ENCODE measurements at places on chromosomes 11 and 22.

DNA sequence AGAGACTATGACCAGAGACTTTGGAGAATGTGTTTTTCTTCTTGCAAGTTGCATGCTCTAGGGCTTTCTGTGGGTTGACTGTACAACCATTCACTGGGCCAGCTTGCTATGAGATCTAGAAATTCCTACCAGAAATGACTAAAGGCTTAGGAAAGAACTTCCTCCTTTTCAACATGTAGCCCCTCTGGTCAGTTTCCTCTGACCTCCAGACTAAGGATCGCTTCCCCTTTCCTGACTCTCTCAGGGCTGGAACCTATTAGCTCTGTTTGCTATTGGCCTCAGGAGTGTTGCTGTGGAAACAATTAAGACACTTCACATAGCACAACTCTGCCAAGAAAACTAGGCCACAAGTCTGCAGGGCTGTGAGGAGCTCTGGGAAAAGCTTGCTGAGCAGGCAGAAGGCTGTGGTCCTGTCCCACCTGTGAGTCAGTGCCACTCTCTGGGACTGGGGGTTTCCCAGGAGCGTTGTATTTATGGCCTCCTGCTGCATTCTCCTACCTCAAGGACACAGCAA, 10.7 kb downstream of the CRY2 start:
- H3K36me3 ChIP-seq = peaks cover 65% of the 10 kb centered on the region
- H3K27ac ChIP-seq = no peak overlapping the region
- DNase-seq = no peak
- H3K27me3 ChIP-seq = no peaks in the 10 kb centered on the region

DNA sequence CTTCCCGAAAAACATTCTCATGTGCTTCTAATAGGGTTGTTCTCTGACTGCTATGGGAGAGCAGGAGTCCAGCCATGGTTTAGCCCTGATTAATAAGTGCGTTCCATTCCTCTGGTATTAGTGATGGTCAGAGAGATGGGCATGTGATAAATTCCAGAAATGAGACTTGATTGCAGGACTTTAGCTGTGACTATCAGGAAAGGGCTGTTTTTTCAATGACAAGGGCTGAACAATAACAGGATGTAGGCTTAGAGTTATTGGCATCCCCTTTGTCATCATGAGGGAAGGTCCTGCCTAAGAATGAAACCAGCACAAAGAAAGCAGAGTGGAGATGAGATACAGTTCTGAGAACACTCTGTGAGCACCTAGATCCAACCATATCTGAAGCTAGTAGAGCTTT, 494.6 kb downstream of the MIAT start:
- H3K36me3 ChIP-seq = no peaks in the 10 kb centered on the region
- peaks cover 27% of the 10 kb centered on the region for H3K27me3 ChIP-seq
- no peak overlapping the region for H3K27ac ChIP-seq
- H3K4me1 ChIP-seq = no peaks in the 10 kb centered on the region

- H3K36me3 ChIP-seq = no peaks in the 10 kb centered on the region
- no peak overlapping the region for H3K27ac ChIP-seq
Measured at GRCh38 chr11:71109186-71109585, 143.2 kb downstream of the SHANK2 start.

GRCh38 chr11:100925935-100926334, 203.7 kb downstream of the PGR start:
- H3K4me1 ChIP-seq = no peaks in the 10 kb centered on the region
- H3K27ac ChIP-seq = no peak overlapping the region
- H3K36me3 ChIP-seq = no peaks in the 10 kb centered on the region
- DNase-seq = no peak
- H3K4me3 ChIP-seq = no peak overlapping the region

DNA sequence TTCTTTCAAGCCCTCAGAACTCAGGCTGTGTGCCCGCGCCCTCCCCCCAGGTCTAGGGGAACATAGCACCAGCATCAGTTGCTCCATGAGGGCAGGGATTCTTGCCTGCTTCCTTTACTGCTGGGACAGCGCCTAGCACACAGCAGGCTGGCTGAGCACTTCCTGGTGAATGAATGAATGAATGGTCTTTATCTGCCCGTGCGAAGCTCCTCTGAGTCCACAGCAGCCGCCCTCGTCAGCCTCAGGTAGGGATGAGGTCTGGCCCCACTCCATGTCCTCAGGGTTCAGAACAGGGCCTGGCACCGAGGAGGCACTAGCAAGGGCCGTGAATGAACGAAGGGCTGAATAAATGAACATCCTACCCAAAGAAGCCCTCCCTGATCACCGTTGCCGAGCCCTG, 27.3 kb downstream of the ARRB1 start:
- no peaks in the 10 kb centered on the region for H3K27me3 ChIP-seq
- peak overlapping the region; percentile 12 for H3K27ac ChIP-seq
- no peak overlapping the region for H3K4me3 ChIP-seq
- peaks cover 6% of the 10 kb centered on the region for H3K36me3 ChIP-seq
- peaks cover 22% of the 10 kb centered on the region for H3K4me1 ChIP-seq

GRCh38 chr11:118834427-118835028, 43.6 kb upstream of the DDX6 start:
- H3K27me3 ChIP-seq = no peaks in the 10 kb centered on the region
- H3K36me3 ChIP-seq = no peaks in the 10 kb centered on the region
- H3K4me3 ChIP-seq = peak overlapping the region; percentile 52
- peak overlapping the region; percentile 81 for H3K27ac ChIP-seq
- DNase-seq = no peak

DNA sequence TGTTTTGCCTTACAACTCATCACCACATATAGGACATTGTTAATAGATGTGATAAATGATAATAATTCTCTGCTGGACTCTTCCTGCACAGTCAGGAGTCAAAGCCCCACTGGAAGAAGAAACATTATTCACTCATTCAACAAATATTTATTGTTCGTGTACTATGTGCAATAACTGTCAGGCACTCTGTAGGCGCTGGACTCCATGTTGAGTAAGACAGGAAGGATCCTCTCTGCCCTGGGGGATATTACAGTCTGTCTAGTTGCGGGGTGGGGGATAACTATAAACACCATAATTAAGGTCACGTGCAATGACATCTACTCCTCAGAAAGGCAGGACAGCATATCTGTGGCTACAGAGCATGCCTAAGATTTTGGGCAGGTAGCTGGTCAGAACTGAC, 281.1 kb downstream of the FAT3 start:
- H3K27ac ChIP-seq = no peak overlapping the region
- no peak overlapping the region for H3K4me3 ChIP-seq
- H3K36me3 ChIP-seq = no peaks in the 10 kb centered on the region
- H3K4me1 ChIP-seq = no peaks in the 10 kb centered on the region
- no peaks in the 10 kb centered on the region for H3K27me3 ChIP-seq

- no peak overlapping the region for H3K4me3 ChIP-seq
- peaks cover 18% of the 10 kb centered on the region for H3K27me3 ChIP-seq
- H3K36me3 ChIP-seq = no peaks in the 10 kb centered on the region
Measured at GRCh38 chr11:93573184-93573583, 30.0 kb upstream of the SMCO4 start.

GRCh38 chr11:27313157-27313821, 49.7 kb downstream of the CCDC34 start:
- no peak overlapping the region for H3K27ac ChIP-seq
- peaks cover 5% of the 10 kb centered on the region for H3K27me3 ChIP-seq
- H3K4me1 ChIP-seq = no peaks in the 10 kb centered on the region
- no peak overlapping the region for H3K4me3 ChIP-seq

- H3K4me1 ChIP-seq = peaks cover 2% of the 10 kb centered on the region
- no peak overlapping the region for H3K4me3 ChIP-seq
Measured at GRCh38 chr11:111913997-111914396, 1.5 kb downstream of the HSPB2 start.

DNA sequence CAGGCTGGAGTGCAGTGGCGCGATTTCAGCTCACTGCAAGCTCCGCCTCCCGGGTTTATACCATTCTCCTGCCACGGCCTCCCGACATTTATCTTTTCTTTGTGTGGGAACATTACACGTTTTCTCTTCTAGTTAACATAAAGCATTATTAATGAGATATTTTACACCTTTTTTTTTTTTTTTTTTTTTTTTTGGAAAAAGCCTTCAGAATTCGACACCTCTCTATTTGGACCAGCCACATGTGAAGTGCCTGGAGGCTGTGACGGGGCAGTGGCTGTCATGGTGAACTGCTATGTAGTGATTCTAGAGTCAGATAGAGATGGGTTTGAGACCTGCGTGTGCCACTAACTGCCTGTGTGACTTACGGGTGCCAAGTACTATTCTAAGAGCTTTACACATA, 64.3 kb downstream of the SMIM38 start:
- no peak for DNase-seq
- H3K36me3 ChIP-seq = no peaks in the 10 kb centered on the region
- H3K27me3 ChIP-seq = peaks cover 30% of the 10 kb centered on the region
- H3K4me1 ChIP-seq = no peaks in the 10 kb centered on the region

DNA sequence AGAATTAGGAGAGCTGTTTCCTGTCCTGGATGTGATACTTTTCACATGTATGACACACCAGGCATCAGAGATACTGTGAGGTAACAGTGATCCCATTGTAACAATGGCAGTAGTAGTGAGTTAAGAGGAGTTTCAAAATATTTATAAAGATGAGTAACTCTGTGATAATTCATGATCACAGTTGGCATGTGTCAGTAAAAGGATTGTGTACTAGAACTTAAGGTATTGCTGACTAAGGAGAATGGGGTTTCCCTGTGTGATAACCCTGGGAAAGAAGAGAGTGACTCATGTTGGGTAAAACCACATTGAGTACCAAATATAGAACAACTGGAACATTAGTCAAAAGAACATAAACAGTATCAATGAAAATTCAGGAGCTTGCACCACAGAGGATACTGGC, 22.9 kb upstream of the SLC5A1 start:
- H3K36me3 ChIP-seq = no peaks in the 10 kb centered on the region
- no peak overlapping the region for H3K27ac ChIP-seq
- H3K27me3 ChIP-seq = peaks cover 41% of the 10 kb centered on the region
- no peak overlapping the region for H3K4me3 ChIP-seq
- no peaks in the 10 kb centered on the region for H3K4me1 ChIP-seq

GRCh38 chr22:40189997-40190396, 12.3 kb downstream of the TNRC6B start:
- no peak for DNase-seq
- peaks cover 3% of the 10 kb centered on the region for H3K36me3 ChIP-seq
- H3K27ac ChIP-seq = no peak overlapping the region
- H3K27me3 ChIP-seq = no peaks in the 10 kb centered on the region
- H3K4me1 ChIP-seq = peaks cover 49% of the 10 kb centered on the region

GRCh38 chr11:72039856-72040401, 40.4 kb downstream of the NUMA1 start:
- no peaks in the 10 kb centered on the region for H3K27me3 ChIP-seq
- H3K4me3 ChIP-seq = no peak overlapping the region
- H3K27ac ChIP-seq = no peak overlapping the region
- no peak for DNase-seq

- H3K27me3 ChIP-seq = peaks cover 17% of the 10 kb centered on the region
- H3K27ac ChIP-seq = peak overlapping the region; percentile 16
- DNase-seq = no peak
- H3K4me1 ChIP-seq = peaks cover 25% of the 10 kb centered on the region
Measured at GRCh38 chr11:67023957-67024353, 1.0 kb downstream of the SYT12 start.

DNA sequence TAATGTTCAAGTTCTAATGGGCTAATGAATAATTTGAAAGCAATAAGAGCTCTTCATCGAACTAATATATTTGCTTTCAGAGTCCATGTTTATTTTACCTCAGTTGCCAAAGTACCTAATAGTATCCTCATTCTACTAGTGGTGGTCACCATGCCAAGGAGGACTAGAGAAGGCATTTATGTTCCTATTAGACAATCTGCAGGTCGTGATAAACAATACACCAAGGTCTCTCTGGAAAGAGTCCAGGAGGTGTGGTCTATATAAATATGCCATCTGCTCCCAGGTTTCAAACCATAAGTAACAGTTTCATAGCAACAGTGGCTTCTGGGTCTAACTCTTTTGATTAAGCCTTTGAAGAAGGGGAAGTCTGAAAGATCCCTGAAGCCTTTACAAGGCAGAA, 42.9 kb downstream of the ARFGAP3 start:
- H3K36me3 ChIP-seq = peaks cover 66% of the 10 kb centered on the region
- H3K27ac ChIP-seq = peak overlapping the region; percentile 10
- H3K4me3 ChIP-seq = no peak overlapping the region

GRCh38 chr11:108562746-108563581, 30.6 kb downstream of the EXPH5 start:
- no peak overlapping the region for H3K4me3 ChIP-seq
- H3K4me1 ChIP-seq = peaks cover 6% of the 10 kb centered on the region
- no peak overlapping the region for H3K27ac ChIP-seq
- DNase-seq = no peak
- no peaks in the 10 kb centered on the region for H3K36me3 ChIP-seq
- no peaks in the 10 kb centered on the region for H3K27me3 ChIP-seq

GRCh38 chr22:41939981-41940831, 6.7 kb downstream of the CENPM start:
- H3K36me3 ChIP-seq = peaks cover 47% of the 10 kb centered on the region
- DNase-seq = peak; percentile 95
- H3K4me3 ChIP-seq = peak overlapping the region; percentile 93
- no peaks in the 10 kb centered on the region for H3K27me3 ChIP-seq

DNA sequence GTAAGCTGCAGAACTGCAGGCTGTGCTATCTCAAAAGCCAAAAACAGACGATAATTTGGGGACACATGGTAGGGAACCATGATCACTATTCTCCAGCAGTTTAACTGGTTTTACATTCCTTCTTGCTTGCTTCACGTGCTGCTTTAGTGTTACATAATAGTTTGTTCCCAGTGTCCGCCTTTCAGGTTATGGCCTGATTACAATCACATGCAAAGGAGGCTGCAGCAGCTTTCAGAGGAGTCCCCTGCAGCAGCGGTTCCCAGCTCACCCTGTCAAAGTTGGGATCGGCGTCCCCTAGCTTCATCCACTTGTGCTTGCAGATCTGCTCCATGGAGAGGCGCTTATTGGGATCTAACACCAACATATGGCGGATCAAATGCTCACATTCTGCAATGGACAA, 39.2 kb upstream of the APOA1 start:
- H3K4me1 ChIP-seq = peaks cover 11% of the 10 kb centered on the region
- H3K27me3 ChIP-seq = no peaks in the 10 kb centered on the region

DNA sequence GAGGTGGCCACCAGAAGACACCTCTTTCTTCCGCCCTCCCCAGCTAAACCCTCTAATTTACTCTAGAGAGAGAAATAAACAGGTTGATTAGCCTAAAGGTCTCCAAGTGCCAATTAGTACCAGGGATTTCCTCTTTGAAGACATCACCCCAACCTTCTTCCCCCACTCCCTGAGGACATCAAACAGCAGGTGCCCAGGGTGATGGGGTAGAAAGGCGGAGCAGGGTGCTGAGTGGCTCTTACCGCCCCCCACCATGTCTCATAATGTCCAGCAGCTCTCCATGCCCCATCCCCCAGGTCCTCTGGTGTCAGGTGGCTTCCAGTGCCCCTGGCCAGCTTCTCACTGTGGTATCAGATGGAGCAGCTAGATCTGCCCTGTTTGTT, 5.3 kb upstream of the GNAZ start:
- H3K4me3 ChIP-seq = no peak overlapping the region
- H3K36me3 ChIP-seq = peaks cover 7% of the 10 kb centered on the region
- peaks cover 11% of the 10 kb centered on the region for H3K4me1 ChIP-seq
- no peak overlapping the region for H3K27ac ChIP-seq

All from effector memory CD8-positive, alpha-beta T cell (primary cell).